ENCODE measurements at places on chromosomes 7 and 10.
A peak's percentile ranks its signal among the peaks of the same experiment; 100 is the strongest.

DNA sequence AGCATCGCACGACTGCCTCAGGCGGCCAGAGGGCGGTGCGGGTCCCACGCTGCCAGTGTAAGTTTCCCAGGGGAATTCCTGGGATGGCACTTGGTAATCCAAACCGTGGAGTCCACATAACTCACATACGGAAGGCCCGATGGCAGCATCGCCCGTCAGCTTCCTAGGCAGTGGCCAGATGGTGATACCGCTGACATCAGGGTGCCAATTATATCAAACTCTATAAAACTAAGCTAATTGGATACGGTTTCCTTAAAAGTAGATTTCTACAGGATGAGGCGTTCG lies 189.8 kb downstream of the CELF2 start:
- DNase-seq, result peak; percentile 37

DNA sequence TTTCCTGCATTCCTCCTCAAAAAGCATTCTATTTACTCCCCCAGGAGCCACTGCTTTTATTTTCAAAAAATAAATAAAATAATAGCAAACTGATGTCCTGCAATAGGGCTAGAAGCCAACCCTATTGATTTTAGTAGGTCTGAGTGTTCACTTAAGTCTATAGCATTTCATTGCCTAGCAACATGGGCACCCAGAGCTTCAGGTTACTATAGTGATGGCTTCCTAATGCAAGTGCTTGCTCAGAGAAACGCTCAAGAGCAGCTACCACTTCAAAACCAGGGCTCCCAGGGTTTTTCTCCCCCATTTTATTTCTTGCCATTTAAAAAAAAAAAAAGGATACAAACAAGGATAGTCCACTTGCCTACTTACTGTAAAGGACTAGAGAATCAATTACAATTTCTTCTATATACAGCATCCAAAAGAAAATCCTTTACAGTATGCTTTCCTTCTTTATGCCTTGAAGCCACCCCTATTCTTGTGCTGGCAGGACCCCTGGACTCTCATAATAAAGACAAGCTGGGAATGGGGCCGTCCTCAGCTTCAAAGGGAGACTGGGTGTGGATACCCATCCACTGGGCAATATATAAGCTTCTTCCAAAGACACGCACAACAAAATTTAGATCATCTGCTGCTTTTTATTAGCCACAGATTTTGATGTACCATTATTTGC lies 133.3 kb downstream of the VPS41 start:
- DNase-seq, result no peak

GRCh38 chr7:103690242-103690974 lies 244.4 kb upstream of the SLC26A5 start:
- no peak for DNase-seq

- no peak for DNase-seq
Measured at GRCh38 chr7:120933475-120933874, 17.1 kb upstream of the ING3 start.

- no peak for DNase-seq
Measured at GRCh38 chr7:139889186-139889871, 60.3 kb downstream of the TBXAS1 start.

GRCh38 chr10:112875476-112876267 lies 74.4 kb upstream of the TCF7L2 start:
- DNase-seq, result no peak

DNA sequence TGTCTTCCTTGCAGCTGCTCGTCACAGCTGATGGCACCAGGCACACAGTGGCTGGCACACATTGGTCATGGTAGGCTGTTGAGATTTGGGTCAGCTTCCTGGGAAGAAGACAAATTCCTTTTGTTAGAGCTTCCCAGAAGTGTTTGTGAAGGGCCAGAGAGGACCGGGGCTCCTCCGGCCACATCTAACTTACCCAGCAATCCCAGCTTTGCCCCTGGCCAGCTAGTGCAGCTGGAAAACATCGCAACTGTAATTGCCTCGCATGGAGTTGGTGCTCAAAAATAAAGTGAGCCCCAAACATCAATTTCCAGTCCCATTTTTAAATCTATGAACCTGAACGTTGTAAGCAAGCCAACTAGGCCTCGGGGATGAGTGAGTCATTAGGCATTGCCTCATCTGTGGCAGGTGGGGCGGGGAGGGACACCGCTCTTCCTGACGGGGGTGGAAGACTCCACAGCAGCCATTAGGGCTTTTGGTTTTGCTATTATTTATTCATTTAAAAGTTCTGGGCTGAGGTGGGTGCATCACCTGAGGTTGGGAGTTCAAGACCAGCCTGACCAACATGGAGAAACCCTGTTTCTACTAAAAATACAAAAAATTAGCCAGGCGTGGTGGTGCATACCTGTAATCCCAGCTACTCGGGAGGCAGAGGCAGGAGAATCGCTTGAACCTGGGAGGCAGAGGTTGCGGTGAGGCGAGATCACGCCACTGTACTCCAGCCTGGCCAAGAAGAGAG lies 12.4 kb downstream of the CPA5 start:
- DNase-seq, result no peak

GRCh38 chr10:131144711-131145375 lies 166.7 kb downstream of the TCERG1L start:
- DNase-seq, result no peak

All from G401 (cell line).